ENCODE measurements at places on chromosomes 4 and X. TPM values are rescaled to one million over a fixed set of nuclear protein-coding genes. Genes with fewer than 3 reads are reported as not detected.
A peak's percentile ranks its signal among the peaks of the same experiment; 100 is the strongest.

- no peak for DNase-seq
- no peak overlapping the region for H3K27ac ChIP-seq
- H3K4me1 ChIP-seq, result no peaks in the 10 kb centered on the region
- peaks cover 16% of the 10 kb centered on the region for H3K36me3 ChIP-seq
- H3K27me3 ChIP-seq, result no peaks in the 10 kb centered on the region
Observed at GRCh38 chr4:112592717-112593116, 44.0 kb downstream of the ZGRF1 start.

- no peak overlapping the region for H3K4me3 ChIP-seq
- H3K27ac ChIP-seq, result no peak overlapping the region
- H3K27me3 ChIP-seq, result no peaks in the 10 kb centered on the region
- DNase-seq, result no peak
Observed at GRCh38 chr4:62135565-62136156, 935.5 kb downstream of the ADGRL3 start.

- H3K36me3 ChIP-seq, result no peaks in the 10 kb centered on the region
- H3K4me3 ChIP-seq, result no peak overlapping the region
- H3K27me3 ChIP-seq, result no peaks in the 10 kb centered on the region
- no peak for DNase-seq
Observed at GRCh38 chr4:70364002-70364401, 3.4 kb downstream of the SMR3A start.

- no peak overlapping the region for H3K4me3 ChIP-seq
- H3K27ac ChIP-seq, result no peak overlapping the region
- H3K4me1 ChIP-seq, result peaks cover 12% of the 10 kb centered on the region
- DNase-seq, result no peak
- no peaks in the 10 kb centered on the region for H3K36me3 ChIP-seq
Observed at GRCh38 chrX:110163488-110163887, 154.4 kb downstream of the AMMECR1 start.

DNA sequence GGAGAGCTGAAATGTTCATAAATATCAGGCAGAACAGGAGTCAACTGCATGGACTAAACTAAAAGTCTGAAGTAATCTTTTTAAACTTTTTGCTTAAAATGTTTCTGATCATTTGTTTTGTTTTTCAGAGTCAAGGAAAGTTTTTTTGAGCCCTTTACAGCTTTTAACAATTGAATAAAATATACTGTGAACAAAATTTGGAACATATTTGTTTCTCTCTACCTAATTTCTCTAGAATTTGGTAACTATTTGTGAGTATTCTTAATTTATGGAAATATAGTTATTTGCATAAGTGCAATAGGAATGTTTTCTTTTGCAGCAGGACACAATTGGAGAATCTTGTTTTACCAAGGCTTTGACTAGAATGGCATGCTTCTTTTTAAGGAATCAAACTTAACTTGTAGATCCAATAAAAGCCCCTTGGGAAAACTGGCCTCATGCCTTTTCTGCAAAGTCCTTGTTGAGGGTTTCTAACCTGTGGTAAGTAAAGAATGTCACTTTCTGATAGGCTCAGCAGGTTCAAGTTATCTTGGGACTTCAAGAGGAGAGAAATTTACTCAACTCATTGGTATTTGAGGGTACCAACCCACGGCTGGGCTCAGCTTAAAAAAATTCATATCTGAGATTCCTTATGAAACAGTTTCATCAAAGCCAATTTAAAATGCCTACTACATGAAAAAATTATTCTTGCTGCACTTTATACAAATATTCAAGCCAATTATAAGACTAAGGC lies 91.5 kb downstream of the UPRT start:
- H3K36me3 ChIP-seq, result peaks cover 2% of the 10 kb centered on the region
- DNase-seq, result no peak
- no peaks in the 10 kb centered on the region for H3K4me1 ChIP-seq
- H3K27me3 ChIP-seq, result no peaks in the 10 kb centered on the region
- H3K27ac ChIP-seq, result no peak overlapping the region

DNA sequence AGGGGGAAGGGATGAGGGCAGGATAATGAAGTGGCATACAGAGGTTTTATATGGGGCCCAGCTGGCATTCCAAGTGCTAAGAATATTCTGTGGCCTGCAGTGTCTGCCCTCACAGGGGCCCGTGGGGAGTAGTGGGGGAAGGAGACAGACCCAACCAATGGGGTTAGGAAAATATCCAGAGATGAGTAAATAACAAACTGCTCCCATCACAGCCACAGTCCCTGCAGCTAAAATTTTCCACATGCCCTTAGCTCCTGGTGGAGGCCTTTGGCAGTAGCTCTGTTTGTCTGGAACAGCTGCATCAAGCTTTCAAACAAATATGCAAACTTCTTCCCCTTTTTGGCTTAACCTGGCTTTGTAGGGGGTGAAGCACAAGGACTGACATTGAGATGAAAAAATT lies 3.1 kb downstream of the SRPX2 start:
- H3K27ac ChIP-seq, result no peak overlapping the region
- H3K4me1 ChIP-seq, result no peaks in the 10 kb centered on the region
- no peaks in the 10 kb centered on the region for H3K36me3 ChIP-seq

- H3K4me3 ChIP-seq, result no peak overlapping the region
- H3K27me3 ChIP-seq, result no peaks in the 10 kb centered on the region
- peaks cover 6% of the 10 kb centered on the region for H3K4me1 ChIP-seq
- DNase-seq, result no peak
Observed at GRCh38 chrX:15973946-15974345, 119.3 kb upstream of the AP1S2 start.

CHRNA9 gene
- not detected for total RNA-seq

AMBN gene
- not detected for total RNA-seq

DNA sequence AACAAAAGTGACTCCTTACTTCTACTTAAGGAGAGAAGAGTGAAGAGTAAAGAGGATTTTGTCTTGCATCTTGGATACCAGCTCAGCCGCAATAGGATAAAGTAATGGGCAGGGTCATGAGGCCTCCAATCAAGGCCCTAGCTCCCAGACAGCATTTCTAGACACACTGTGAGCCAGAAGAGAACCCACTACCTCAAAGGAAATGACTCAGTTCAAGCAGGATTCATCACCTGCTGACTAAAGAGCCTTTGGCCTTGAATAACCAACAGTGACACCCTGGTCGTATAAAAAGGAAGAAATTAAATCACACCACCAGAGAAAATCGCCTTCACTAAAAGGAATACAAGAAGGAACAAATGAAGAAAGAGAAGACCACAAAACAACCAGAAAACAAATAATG lies 416.1 kb downstream of the PCDH18 start:
- no peaks in the 10 kb centered on the region for H3K27me3 ChIP-seq
- H3K4me1 ChIP-seq, result no peaks in the 10 kb centered on the region
- H3K27ac ChIP-seq, result no peak overlapping the region

DNA sequence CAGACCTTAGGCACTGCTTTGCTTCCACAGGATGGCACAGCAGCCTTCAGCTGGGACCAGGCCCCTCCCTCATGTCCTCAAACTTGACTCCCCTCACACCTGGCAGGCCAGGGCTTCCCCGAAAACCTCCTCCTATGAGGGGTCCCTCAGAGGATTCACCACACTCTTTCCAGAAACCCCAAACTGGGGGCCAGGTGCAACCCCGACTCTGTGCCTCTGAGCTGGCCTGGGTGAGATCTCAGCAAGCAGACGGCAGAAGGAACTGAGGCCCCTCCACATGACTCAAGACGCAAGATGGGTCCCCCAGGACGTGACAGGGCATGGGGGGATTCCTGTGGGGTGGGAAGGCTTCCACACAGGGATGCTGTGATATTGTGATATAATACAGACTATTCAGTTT lies 6.2 kb downstream of the HCFC1 start:
- no peak for DNase-seq
- H3K27me3 ChIP-seq, result no peaks in the 10 kb centered on the region
- peaks cover 28% of the 10 kb centered on the region for H3K4me1 ChIP-seq
- peak overlapping the region; percentile 96 for H3K27ac ChIP-seq
- peaks cover 26% of the 10 kb centered on the region for H3K36me3 ChIP-seq

DNA sequence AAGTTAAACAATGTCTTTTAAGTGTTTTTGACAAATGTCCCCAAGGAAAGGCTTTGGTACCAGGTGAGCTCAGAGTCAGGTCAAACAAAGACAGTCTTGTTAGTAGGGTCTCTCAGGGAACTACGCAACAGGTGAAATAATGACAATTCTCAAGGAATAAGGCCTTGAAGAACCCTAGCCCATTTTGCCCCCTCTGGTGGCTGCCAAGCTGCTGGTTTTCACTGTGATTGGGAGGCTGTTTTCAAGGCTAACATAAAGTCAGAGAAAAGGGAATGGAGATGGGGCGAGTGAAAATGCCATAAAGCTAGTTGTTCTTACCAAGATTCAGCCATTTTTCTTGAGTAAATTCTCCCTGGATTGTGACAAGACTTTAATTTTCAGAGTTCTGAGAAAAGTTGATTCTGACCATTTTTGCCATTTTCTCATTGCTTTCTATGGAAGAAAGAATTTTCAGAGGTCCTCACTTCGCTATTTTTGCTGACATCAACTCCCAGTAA lies 58.7 kb downstream of the RWDD4 start:
- no peaks in the 10 kb centered on the region for H3K4me1 ChIP-seq
- DNase-seq, result peak; percentile 11
- no peaks in the 10 kb centered on the region for H3K36me3 ChIP-seq

DNA sequence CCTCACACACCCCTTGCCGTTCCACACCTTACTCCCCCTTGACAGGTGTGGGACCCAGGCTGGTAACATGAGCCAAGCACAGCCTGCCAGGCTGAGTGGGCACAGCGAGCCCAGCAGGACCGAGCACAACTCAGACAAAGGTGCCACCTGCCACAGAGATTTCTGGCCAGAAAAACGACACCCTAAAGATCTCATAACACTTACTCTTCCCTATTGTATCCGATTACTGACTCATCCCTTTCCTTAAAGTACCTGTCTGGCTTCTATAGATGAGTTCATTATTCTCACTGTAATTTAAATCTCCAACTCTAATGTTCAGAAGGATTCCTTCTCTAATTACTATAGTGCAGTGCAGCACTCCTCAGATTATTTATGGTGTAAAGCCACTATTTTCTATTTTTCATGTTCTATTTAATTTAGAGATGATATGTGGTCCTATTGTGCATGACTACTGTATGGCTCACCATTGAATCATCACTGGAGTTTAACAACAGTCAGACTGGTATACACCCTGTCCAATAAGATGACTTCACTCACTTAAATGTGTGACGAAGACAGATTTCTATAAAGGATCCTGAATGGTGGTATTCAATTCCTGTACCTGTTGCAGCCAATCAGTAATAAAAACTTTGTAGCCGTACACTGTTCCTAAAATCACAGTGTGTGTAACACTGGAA lies 7.6 kb upstream of the SYTL5 start:
- no peaks in the 10 kb centered on the region for H3K36me3 ChIP-seq
- no peaks in the 10 kb centered on the region for H3K4me1 ChIP-seq
- DNase-seq, result no peak
- no peak overlapping the region for H3K4me3 ChIP-seq
- no peak overlapping the region for H3K27ac ChIP-seq

DNA sequence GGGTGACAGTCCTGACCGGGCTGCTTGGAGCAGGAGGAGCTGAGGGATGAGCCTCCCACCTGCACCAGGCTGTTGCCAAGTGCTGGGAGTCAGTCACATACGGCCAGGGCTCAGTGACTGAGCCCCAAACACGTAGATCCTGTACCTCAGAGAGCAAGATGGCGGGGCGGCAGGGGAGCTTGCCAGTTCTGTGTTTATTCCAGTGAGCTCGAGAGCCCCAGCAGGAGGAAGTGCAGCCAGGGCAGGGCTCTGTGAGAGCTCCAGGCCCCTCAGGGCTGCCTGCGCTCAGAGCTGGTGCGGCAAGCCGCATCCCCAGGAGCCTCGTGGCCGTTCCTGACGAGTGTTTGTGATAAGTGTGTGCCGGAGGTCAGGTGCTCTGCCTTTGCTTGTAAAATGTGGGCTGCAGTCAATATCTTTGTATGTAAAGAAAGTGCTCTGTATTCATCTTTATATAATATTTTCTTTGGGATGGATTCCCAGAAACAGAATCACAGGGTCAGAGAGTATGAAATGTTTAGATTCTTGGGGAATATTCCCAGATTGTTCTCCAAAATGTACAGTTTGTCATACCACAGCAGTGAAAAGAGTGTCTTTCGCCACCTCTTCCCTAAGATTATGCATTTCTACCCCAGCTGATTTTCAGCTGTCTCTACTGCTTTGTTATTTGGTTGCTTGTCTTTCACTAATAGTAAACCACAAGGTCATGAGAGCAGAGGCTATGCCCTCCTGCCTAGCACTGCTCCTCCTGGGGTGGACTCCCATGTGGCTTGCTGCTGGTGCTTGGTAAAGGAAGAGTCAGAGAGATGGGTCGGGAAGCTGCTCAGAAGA lies 50.3 kb downstream of the NELFA start:
- DNase-seq, result no peak
- H3K27me3 ChIP-seq, result no peaks in the 10 kb centered on the region
- no peaks in the 10 kb centered on the region for H3K4me1 ChIP-seq
- H3K4me3 ChIP-seq, result no peak overlapping the region
- H3K36me3 ChIP-seq, result peaks cover 78% of the 10 kb centered on the region
- no peak overlapping the region for H3K27ac ChIP-seq

SSX2 gene
- not detected for total RNA-seq

ETDB gene
- total RNA-seq, result not detected

GRCh38 chr4:99617374-99617773 lies 40.3 kb downstream of the C4orf54 start:
- no peaks in the 10 kb centered on the region for H3K4me1 ChIP-seq
- H3K4me3 ChIP-seq, result no peak overlapping the region
- H3K27ac ChIP-seq, result no peak overlapping the region
- no peak for DNase-seq
- peaks cover 3% of the 10 kb centered on the region for H3K27me3 ChIP-seq

DNA sequence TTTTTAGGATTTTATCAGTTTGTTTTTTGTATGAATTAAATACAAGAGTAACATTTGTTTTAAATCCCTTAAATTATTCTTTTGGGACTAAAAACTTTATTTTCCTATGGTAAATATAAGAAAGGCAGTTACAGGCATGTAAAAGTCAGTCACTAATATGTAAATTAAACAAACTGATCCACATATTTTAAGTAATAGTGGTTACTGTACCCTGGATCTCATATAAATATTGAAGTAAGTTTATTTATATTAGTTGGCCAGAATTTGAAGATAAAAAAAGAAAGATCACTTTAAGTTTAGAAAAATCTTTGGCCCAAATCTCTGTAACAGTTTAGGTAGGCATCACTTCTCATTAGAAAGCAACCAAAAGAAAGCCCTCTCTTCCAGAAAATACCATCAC lies 45.8 kb downstream of the LDB2 start:
- H3K27ac ChIP-seq, result no peak overlapping the region
- no peak for DNase-seq
- no peaks in the 10 kb centered on the region for H3K36me3 ChIP-seq
- no peaks in the 10 kb centered on the region for H3K4me1 ChIP-seq
- H3K4me3 ChIP-seq, result no peak overlapping the region

GRCh38 chr4:52507774-52508173 lies 151.3 kb downstream of the USP46 start:
- H3K27me3 ChIP-seq, result peaks cover 18% of the 10 kb centered on the region
- H3K27ac ChIP-seq, result no peak overlapping the region
- H3K4me1 ChIP-seq, result no peaks in the 10 kb centered on the region
- no peaks in the 10 kb centered on the region for H3K36me3 ChIP-seq
- no peak for DNase-seq
- no peak overlapping the region for H3K4me3 ChIP-seq

- no peak for DNase-seq
- no peak overlapping the region for H3K4me3 ChIP-seq
- H3K27ac ChIP-seq, result no peak overlapping the region
- peaks cover 3% of the 10 kb centered on the region for H3K4me1 ChIP-seq
- no peaks in the 10 kb centered on the region for H3K36me3 ChIP-seq
Observed at GRCh38 chr4:169268951-169269760, 1.6 kb downstream of the SH3RF1 start.

Data from activated naive CD4-positive, alpha-beta T cell treated with anti-CD3 and anti-CD28 coated beads for 36 hours (primary cell).